ENCODE measurements at places on chromosomes 16 and 17.

- no peak for DNase-seq
Measured at GRCh38 chr17:329784-330420, 22.7 kb downstream of the RPH3AL start.

GRCh38 chr17:75889454-75889853 lies 7.3 kb downstream of the TRIM65 start:
- DNase-seq = no peak

GRCh38 chr17:15087946-15088345 lies 177.2 kb downstream of the PMP22 start:
- DNase-seq = no peak

DNA sequence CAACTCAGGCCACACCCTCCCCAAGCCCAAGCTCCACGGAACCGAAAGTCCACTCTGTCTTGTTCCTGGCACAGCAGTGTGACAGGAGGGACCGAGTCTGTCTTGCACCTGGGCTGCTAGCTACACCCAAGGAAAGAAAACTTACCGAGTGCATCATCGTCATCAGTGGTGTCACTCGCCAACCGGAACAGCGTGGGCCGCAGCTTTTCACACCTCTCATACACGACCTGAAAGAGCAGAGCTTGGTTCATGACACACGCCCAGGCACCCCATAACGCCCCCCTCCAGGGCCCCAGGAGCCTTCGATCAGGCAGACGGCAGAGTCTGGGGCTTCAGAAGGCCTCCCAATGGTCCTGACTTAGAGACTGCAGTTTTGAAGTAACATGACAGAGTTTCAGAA lies 27.5 kb downstream of the GGA2 start:
- DNase-seq = peak; percentile 20

GRCh38 chr16:10895053-10895946 lies 18.3 kb downstream of the CIITA start:
- no peak for DNase-seq

DNA sequence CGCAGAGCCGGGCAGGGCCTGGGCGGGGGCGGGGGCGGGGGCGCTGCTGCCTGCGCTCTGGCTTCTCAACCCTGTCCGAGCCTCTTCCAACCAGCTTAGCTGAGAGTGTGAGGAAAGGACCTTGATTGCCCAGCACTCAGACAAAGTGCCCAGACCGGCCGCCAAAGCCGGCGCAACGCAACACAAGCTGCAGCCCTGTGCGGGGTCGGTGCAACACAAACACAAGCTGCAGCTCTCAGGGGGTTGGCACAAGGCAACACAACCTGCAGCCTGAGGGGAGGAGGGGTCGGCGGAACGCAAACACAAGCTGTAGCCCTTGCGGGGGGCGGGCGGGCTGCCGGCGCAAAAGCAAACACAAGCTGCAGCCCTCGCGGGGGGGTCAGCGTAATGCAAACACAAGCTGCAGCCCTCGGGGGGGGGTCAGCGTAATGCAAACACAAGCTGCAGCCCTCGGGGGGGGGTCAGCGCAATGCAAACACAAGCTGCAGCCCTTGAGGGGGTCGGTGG lies 60.0 kb downstream of the KLHDC4 start:
- DNase-seq = no peak

GRCh38 chr16:81838794-81839193 lies 59.7 kb downstream of the PLCG2 start:
- DNase-seq = no peak

DNA sequence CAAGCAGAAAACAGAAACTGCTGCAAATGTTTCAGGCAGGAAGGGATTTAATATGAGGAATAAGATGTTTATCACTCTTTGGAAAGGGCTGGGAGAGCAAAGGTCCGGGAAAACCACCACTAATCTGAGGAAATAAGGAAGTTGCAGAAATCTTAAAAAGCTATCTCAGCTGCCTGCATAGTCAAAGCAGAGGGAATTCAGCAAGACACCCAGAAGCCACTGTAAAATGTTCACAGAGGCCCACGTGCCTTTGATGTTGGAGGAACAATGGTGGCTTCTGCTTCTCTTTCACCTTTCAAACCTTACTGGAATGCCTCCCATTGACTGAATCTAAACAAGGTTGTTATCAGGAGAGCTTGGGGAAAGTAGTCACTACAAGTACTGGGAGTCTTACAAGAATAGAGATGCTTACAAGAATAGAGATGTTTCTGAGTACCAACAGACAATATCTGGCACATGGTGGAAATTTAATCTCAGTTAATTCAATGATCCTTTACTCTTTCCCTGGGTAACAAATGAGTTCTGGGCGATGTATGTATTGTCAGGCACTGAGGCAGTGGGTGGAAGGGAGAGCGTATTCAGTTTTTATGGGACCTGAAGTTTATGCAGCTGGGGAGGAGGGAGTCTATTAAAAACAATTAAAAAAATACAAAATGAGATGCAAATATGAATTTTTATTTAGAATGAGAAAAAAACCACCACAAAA lies 56.1 kb upstream of the MED13 start:
- no peak for DNase-seq

- no peak for DNase-seq
Measured at GRCh38 chr16:83336603-83337002, 471.2 kb upstream of the HSBP1 start.

DNA sequence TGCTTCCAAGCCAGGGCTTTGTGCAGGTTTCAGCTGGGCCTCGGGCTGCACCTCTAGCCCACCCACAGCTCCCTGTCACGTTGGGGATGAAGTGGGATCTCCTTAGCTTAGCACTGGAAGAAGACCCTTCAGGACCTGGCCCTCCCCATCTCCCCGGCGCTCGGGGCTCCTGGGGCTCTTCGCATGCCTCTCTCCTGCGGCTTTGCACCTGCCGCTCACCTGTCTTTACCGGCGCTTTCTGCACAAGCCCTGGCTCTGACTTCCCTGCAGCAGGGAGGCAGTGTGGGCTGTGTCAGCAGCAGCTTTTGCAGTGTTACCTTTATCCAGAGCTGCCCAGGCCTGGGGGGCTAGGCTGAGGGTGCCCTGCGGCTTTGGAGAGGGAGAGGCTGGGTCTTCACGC lies 52.3 kb downstream of the NT5M start:
- DNase-seq = no peak

DNA sequence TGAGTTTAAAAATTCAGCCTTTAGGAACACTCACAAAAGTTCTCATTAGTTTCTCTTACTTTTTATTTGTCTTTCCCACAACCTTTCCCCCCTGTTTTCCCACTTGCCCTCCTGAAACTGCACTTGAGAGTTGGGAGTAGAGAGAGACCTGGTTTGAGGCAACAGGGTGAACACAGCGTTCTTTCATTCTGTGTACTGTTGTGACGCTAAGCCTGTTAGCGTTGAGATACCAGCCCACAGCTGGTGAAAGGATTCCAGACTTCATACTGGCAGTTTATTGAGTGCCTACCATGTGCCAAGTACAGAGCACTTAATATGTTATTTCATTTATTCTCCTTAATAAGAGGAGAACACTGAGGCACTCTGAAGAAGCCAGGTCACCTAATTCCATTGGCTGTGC lies 10.3 kb downstream of the TNRC6C start:
- DNase-seq = no peak

DNA sequence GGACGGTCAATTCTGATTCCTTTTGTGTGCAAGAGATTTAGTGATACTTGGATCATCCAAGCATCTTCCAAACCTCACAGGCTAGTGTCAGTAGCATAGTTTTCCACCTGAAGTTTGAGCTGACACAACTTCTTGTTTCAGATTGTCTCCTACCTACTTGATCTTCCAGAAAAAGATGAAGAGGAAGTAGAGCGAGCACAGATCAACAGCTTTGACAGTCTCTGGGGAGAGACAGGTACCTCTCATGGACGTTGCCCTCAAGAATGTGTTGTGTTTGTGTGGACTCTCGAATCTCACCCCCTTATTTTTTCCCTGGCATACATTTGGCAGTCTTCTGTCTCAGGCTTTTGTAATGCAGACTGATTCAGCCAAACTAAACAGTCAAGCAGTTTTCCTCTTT lies 47.4 kb downstream of the CYB561 start:
- no peak for DNase-seq

DNA sequence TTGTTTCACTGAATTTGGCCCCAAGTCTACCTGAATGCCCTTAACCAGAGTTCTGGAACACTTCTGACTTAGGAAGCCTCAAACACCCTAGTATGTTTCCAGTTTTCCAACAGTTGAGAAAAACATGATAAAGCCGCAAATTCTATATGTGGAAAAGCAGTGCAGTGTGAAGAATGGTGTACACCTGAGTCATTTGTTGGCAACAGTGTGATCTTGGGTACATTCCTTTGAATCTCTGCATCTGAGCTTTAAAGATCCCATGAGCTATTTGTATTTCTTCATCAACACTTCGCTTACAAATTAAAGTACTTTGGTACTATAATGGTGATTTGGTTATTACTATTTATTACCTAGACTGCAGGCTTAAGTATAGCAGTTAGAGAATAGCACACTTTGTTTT lies 93.6 kb upstream of the TBX2 start:
- DNase-seq = no peak

DNA sequence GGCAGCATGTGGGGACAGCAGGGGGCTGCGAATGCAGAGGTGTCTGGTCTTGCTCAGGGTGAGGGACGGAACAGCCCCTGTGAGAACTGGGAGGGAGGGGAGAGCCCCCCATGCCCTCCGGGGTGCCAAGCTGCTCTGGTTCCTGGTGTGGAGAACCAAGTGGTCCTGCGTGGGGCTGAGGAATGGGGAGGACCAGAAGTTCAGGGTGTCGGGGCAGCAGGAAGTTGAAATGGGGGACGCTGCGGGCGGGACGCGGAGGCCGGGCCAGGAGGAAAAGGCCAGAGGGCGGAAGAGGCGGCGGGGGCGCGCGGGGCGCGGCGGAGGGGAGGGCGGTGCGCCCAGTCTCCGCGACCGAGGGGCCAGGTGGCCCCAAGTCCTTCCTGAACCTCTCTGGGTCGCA lies 3.6 kb downstream of the ALDH3A1 start:
- no peak for DNase-seq

Data from effector memory CD4-positive, alpha-beta T cell (primary cell).